ENCODE measurements at places on chromosomes 2 and 18.

- DNase-seq, result no peak
These were observed 794 bp downstream of the NOTO start for GRCh38 chr2:73203055-73203681.

DNA sequence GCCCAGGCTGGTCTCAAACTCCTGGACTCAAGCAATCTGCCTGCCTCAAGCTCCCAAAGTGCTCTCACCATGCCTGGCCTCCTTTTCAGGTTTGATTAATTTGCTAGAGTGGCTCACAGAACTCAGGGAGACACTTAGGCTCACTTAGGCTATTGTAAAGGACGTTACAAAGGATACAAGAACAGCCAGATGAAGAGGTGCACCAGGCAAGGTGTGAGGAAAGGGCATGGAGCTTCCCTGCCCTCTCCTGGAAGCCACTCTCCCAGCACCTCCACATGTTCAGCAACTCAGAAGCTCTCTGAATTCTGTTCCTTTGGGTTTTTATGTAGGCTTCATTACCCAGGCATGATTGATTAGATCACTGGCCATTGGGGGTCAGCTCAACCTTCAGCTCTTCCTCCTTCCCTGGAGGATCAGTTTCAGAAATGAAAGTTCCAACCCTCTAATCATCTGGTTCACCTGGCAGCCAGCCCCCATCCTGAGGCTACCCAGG is 78.7 kb upstream of the RGPD5 start:
- no peak for DNase-seq

- DNase-seq, result no peak
These were observed 17.8 kb downstream of the SMAD7 start for GRCh38 chr18:48932822-48933510.

DNA sequence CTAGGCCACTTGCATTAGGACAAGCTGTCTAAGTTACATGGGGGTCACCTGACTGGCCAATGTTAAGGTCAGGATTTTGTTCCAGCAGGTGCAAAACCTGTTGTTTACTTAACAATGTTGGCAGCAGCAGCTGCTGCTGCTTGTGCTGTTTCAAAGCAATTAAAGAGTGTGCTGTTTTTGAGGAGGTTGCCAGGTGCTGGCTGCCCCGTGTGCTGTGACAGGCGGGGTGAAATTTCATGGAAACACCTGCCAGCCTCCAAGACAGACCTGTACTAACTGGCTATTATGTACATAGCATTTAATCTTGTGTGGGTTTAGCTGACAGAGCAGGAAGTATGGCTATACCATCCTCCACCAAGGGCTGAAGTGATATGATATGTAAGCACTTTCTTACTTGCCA is 224.9 kb downstream of the ASXL3 start:
- peak; percentile 38 for DNase-seq

- no peak for DNase-seq
These were observed 299.4 kb downstream of the AGAP1 start for GRCh38 chr2:235793163-235793752.

GRCh38 chr2:17309741-17310339 is 208.4 kb downstream of the RAD51AP2 start:
- DNase-seq, result peak; percentile 63

GRCh38 chr2:9760902-9761228 is 82.4 kb upstream of the TAF1B start:
- DNase-seq, result no peak

DNA sequence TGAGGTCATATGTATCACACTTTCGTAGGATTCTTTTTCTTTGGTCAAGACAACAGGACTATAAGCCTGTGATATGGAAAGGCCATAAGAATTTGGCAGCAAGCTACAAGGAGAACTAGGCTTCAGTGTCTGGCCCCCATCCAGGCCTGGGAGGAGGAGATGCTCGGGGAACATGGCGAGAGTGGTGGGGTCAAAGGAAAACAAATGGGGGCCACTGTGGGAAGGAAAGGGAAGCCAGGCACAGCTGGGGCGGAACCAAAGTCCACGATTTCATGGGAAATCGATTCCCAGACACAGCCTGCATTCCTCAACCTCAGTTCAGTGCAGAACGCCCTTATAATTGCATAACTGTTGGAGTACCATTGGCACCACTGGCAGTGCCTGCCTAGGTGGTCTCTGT is 58.2 kb downstream of the MBP start:
- DNase-seq, result no peak

- DNase-seq, result no peak
These were observed 1.3 kb downstream of the MAPRE2 start for GRCh38 chr18:35042389-35043071.

DNA sequence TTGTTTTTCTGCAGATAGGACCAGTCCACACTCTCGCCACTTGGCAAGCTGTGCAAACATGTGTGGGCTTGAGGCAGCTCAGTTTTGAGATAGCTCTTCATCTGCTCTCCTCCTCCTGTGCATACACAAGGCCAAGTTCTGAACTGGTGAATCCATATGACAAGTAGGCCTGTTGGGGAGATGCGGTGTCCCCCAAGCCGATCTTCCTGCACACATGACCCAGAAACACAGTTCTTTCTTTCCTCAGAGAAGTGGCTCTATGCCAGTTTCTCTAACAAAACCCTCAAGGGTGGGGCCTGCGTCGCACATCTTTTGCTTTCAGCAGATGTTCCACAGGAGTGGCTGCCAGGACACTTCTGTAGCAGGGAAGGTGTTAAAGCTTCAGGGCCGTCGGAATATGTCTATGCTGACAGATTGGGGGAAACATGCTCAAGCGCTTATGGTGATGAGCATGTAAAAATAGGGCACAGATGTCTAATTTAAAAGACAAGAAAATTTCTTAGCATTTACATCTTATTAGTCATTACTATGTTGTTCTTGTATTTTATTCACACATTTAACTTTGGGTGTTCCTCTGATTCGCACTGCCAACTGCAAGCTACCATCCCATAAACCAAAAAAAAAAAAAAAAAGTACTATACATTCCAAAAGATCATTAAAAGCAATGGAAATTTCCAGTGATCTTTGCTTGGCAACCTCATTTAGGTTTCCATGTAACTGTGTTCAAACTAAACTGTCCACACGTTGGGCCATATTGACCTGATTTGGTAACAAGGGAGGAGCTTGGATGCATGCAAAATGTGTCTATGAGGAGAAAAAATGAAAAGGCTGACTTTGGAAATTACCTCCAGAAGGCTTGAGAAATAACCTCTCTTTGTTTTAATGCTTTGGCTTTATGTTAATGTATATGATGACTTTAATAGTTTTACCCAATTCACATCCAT is 1055.5 kb upstream of the KLHL29 start:
- DNase-seq, result peak; percentile 99

DNA sequence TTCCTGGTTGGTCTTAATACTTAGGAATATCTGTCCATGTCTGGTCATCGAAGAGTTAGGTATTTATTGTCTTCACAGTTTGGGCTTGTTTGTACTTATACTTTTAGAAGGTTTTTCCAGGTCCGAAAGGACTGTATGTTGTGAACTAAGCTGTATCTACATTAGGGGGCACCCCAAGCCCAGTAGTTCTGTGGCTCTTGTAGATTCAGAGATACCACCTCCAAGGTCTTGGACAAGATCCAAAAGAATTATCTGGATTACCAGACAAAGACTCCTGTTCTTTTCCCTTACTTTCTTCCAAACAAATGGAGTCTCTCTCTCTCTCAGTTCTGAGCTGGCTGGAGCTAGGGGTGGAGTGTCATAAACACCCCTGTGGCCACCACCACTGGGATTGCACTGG is 328.7 kb downstream of the ZNF804A start:
- no peak for DNase-seq

DNA sequence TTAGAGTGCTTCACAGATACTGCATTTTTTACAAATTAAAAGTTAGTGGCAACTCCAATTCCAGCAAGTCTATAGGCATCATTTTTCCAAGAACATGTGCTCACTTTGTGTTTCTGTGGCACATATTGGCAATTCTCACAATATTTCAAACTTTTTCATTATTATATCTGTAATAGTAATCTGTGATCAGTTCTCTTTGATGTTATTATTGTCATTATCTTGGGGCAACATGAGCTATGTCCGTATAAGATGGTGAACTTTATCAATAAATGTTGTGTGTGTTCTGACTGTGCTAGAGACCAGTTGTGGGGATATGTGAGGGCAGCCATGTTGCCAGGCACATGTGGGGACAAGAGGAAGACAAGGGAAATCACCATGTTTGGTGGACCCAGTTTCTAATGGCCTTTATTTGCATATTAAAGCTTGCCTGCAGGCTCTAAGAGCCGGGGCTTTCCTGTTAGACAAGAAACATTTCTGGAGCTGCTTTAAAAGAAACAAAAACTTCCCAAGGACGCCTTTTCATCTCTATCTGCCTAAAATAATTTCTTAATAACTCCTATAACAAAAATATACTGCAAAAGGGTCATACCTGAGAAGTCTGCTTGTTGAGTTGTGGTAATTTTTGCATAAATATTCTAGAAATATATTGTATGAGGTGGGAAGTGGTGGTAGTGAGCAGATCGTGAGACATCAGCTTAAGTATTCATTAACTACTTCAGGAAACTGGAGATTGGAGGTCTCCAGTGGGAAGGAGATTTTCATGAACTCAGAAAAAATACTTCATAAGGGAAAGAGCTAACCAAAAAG is 37.2 kb downstream of the KYNU start:
- no peak for DNase-seq

- no peak for DNase-seq
These were observed 35.5 kb downstream of the ITGA6 start for GRCh38 chr2:172462849-172463381.

GRCh38 chr18:13791181-13791580 is 32.8 kb upstream of the MC5R start:
- no peak for DNase-seq
